ENCODE measurements at places on chromosomes 12 and 14.

DNA sequence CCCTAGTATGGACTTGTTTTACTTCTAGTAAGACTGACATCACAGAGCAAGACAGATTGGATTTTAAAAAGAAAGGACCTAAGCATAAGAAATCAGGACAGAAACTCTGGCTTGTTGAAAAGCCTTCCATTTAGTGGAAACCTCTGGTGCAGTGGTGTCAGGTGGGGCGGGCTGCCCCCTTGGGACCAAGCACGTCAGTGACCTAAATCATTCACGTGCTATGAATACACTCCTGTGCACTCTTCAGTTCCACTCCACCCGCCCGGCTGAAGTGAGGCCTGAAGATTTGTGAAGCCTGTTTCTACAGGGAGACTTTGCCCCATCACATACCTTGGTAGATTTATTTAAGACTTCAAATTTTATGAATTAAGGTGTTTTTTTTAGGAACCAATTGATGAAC is 58.2 kb upstream of the STRN3 start:
- no peak for DNase-seq

GRCh38 chr12:15050659-15051058 is 77.8 kb downstream of the PDE6H start:
- no peak for DNase-seq

DNA sequence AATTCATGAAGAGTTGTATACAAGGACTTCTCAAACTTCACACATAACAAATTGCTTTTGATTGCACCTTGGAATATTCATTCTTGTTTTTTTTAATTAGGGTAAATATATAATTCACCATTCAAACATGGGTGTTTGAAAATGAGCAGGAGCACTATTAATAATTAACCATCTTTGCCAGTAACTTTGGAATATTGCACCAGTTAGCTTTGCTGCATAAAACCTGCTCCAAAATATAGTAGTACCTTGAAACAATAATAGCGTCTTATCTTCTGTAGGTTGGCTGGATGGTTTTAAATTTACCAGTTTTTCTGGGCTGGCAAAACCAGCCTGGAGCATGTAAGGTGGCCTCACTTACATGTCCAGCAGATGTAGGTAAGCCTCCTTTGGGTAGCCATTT is 1112.4 kb downstream of the TRHDE start:
- DNase-seq: no peak

GRCh38 chr12:124169577-124170284 is 125.2 kb upstream of the RFLNA start:
- no peak for DNase-seq

GRCh38 chr12:85955127-85955526 is 81.0 kb downstream of the NTS start:
- DNase-seq: no peak

DNA sequence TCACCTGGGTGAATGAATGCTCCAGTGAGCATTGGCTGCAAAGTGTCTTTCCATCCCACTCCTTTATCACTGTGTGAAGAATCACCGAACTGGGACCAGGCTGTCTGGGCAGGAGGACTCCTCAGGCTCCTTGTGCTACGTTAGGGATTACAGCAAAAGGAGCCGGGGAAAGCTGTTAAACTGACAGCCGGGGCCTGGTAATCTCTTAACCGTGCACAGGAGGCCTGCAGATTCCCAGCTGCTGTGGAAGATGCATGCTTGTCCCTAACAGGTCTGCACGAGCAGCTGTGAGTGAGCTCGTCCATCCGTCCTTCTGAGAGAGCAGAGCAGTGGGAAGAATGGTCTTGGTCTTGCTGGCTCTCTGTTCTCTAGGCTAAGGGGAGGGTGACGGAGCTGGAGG is 231.5 kb downstream of the AACS start:
- DNase-seq: no peak

- DNase-seq: no peak
These were observed 10.2 kb downstream of the TPCN1 start for GRCh38 chr12:113231235-113232088.

- DNase-seq: no peak
These were observed 31.4 kb upstream of the C14orf180 start for GRCh38 chr14:104547998-104548700.

DNA sequence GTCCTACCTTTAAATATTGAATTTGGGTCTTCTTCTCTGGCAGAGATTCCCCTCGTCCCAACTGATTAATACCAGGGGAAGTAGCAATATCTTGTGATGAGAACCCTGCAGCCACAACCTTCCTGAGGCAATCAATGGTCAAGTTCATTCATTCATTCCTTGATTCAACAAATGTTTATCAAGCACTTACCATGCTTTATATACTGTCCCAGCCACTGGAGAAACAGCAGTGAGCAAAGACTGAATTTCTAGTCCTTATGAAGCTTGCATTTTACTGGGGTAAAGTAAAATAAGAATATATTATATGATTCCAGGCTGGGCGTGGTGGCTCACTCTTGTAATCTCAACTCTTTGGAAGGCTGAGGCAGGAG is 300 bp upstream of the GIT2 start:
- no peak for DNase-seq

DNA sequence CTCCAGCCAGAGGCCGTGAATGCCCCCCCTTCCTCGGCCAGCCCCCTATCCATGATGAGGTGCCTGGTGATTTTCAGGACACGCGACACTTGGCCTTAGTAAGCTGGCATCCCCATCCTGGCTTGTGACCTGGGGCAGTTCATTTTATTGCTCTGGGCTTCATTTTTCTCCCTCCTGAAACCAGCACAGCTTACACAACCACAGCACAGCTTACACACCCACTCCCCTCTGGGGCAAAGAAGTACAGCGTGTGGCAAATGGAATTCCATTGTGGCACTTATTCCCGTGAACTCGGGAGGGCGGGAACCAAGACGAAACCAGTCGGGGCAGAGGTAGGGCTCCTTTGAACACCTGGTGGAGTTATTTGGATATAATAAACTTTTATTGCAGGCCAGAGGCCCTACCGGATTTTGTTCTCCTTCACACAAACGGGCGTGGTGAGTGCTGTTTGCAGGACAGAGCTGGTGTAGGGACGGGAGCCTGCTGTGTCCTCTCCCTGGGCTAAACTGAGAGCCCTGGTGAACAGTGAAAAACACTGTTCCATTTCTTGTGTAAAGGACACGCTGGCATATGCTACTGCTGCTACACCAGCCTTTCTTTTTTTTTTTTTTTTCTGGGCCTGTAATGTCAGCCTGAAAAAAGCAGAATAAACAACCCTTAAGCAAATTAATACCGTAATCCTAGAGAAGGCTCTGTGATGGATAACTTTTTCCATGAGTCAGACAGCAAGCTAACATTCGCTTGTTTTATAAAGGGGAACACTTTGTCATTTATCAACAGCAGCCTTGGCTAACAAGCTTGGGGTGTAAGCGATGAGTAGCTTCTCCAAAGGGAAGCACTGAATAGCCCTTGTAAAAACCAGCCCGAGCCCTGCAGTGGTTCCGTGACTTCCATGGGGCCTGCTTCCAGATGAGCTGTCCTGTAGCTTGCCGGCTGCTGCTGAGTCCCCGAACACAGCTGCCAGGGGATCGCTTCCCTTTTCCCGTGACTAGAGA is 29.3 kb downstream of the CD9 start:
- no peak for DNase-seq

DNA sequence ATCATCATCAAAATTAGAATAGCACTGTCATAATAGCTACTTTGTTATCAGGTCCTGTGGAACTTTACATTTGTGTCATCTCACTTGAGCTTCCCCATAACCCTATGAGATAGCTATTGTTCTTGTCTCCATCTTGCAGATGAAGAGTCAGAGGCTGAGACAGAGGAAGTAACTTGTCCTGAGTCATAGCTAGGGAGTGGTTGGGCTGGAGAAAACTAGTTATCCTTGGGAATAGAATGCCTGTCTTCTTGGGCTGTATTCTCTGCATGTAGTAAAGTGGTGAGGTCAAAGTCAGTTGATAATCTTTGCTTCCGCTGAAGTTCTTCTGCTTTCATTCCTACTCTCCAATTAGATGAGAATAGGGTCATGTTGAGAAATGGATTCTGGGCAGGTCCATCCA is 117.0 kb downstream of the SMOC1 start:
- DNase-seq: no peak

DNA sequence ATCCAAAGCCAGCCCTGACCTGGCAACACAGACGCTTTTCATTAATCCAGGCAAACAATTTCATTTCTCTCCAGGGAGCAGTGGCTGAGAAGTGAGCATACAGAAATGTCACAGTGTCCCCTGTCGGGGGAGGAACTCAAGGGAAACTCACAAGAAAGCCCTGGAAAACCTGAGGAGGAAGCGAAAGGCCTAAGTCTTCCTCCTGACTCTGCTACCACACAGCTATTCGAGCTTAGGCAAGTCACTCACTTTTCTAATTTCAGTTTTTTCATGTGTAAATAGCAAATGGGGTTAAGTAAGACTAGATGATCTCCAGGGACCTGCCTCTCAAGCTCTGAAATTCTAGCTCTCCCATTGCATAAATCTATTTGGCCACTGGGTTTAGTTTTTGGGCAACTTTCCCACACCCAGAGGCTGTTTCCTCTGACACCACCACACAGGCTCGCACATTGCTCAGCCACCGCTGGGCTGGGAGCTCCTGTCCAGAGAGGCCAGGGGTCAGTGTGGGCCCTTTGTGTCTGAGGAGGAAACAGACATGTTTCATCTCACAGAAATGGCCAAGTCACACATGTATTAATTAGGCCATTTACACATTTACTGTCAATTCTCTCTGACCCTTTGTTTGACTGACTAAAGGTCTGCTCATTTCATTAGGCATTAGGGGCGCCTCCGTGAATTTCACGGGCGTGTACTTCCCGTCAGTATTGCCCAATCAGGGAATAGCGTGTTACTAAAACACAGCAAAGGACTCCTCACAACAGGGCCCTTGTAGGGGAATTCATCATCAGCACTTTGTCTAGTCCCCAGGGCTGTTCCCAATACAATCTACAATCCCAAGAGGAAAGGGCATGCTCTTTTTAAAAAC is 9.8 kb upstream of the PNMA1 start:
- DNase-seq: no peak

DNA sequence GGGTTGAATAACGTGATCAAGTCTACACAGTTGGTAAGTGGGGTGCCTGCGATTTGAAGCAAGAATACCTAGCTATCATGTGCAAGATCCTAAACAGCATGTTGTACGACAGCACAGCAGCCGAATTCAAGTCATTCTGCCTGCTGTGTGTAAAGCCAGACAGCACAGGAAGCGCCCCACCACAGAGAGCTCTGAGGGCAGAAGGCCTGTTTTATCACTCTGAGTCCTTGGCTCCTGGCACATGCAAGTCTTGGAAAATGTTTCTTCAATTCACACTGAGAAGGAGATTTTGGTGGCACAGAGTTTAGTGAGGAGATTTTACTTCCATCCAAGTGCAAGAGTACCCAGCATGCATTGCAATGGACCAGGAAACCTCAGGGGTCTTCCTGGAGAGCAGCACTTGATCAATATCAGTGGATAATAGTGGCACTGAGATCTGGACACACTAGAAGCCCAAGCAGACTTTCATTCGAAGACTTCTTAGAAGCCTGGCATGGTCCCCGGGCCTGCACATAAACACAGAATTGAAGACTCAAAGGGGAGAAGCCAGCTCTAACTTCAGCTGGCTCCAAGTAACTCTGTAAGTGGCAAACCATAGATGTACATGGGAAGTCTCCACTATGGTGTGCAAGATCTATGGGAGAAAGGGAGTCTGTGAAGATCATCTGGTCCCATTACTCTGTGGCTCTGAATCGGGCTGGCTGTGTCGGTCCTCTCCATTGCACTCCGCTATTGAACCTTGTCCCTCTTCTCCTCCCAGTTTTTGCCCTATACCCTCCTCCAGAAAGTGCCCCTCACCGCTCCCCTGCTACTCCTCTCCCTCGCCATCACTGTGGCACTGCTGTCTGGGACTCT is 1.5 kb upstream of the KRT1 start:
- no peak for DNase-seq

DNA sequence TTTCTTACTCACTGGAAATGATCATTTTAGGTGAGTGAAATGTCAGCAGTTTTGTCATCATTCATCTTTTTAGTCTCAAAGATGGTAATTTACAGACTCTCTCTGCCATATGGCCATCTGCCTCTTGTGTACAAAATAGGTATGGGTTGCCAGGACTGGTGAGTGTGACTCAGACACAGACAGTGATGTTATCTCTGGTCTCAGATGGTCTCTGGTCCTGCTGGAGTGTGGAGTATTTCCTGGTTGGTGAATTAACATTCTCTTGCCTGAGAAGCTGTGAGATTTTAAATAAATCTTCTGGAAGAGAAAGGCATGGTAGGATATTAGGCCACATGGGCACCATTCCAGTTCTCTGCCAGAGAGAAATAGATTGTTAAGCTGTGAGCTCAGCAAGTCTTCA is 207.0 kb downstream of the ATP23 start:
- DNase-seq: no peak

DNA sequence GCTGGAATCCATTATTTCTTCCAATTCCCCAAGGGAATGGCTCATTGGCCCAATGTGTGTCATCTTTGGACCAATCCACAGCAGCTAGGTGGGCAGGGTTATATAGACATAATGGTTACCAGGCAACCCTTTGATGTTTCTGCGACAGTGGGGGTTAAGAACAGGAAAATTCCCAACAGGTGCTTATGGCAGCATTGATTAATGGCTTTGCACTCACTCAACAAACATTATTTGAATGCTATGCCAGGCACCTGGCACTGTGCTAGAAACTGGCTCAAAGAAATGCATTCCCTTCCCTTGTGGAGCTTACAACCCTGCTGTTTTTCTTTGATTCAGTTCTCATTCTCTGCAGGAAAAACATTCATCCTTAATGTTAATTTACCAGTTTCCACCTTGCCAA is 1221.0 kb downstream of the AACS start:
- DNase-seq: no peak

- no peak for DNase-seq
These were observed 895 bp downstream of the SLC7A8 start for GRCh38 chr14:23182372-23183157.

DNA sequence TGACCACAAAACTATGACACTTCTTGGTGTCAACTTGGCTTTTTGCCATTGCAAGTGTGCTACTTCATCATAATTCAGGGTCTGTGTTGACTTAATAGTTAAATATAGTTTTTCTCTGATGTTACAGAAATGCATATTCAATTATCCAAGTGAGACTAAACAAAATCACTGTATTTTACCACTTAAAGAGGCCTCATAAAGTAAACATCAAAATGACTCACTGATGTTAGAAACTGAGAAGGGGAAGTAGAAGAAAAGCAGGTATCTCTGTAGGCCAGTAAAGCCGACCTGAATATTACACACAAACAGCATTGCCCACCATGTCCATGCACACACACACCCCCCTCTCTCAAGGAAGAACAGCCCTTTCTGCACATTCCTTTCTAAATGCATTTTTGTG is 55.4 kb downstream of the RPAP3 start:
- DNase-seq: no peak

GRCh38 chr12:126147321-126147720 is 1082.1 kb downstream of the AACS start:
- no peak for DNase-seq

- DNase-seq: no peak
These were observed 28.8 kb upstream of the IGF1 start for GRCh38 chr12:102509123-102509626.

- no peak for DNase-seq
These were observed 124.0 kb downstream of the BICD1 start for GRCh38 chr12:32230613-32230993.

- no peak for DNase-seq
These were observed 422.2 kb downstream of the APAF1 start for GRCh38 chr12:99067171-99067785.

GRCh38 chr14:90695997-90696660 is 120.1 kb downstream of the TTC7B start:
- no peak for DNase-seq

- DNase-seq: no peak
These were observed 333.2 kb upstream of the MDGA2 start for GRCh38 chr14:48008646-48009045.

- no peak for DNase-seq
These were observed 210.8 kb downstream of the PCNX1 start for GRCh38 chr14:71117839-71118743.

Data from iPS DF 6.9 (cell line).